ENCODE measurements at places on chromosomes 7 and 10.

DNA sequence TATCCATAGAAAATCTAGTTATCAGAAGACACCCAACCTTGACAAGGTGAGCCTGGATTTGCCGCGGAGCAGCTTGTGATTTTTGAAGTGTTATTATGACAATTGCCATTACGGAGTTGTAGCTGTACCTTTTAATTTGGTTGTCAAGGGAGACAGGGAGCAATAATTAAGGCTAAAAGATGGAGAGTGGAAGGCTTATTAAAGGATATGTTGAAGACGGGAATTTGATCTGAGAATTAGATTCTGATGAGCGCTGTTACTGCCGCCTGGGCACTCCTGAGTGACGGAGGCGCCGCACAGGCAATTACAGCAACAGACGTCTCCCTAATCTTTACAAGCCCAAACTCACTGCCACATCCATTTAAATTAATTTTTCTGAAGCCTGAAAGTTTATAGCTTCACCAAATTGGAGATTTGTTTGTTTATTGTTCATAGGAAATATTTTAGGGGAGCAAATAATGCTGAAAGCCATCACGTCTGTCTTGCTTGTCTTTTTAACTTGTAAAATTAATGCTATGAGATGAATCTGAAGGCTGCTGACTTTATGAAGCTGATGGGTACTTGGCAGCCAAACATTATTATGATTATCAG lies 475.0 kb upstream of the ADARB2 start:
- no peak for DNase-seq

DNA sequence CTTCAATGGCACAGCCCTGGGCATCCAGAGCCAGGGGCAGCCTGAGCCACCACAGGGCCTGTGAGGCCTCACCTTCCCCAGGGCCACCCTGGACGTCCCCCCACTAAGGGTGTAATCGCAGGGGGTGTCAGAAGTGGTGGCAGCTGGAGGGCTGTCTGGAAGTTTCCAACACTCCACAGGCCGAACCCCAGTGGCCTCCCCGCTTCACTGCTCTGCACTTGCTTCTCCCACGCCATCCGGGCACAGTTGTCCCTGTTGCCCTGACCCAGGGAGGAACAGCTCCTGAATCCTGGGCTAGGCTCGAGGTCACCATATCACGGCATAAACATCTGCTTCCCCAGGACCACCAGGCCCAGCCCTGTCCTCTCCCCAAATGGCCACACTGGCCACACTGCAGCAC lies 276.6 kb downstream of the MAD1L1 start:
- no peak for DNase-seq

DNA sequence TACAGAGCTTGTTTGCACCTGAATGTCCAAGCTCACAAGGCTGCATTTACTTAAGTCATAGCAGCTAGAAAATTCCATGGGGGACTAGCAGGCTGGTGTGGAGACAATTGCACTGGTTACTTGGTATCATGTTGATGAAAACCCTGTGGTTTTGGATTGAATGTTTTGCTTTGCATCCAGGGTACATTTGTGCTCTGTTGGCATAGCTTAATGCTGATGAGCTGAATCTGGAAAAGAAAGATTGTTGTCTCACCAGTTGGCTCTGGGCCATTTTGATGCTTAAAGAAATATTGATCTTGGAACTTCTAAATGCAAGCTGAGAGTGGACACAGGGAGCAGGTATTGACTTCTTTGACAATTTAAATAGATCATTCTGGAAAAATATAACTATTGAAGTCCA lies 122.5 kb upstream of the MBL2 start:
- DNase-seq, result no peak

- DNase-seq, result no peak
Measured at GRCh38 chr7:43479042-43479441, 103.9 kb upstream of the STK17A start.

- no peak for DNase-seq
Measured at GRCh38 chr10:323651-324293, 188.5 kb downstream of the ZMYND11 start.

GRCh38 chr10:114179148-114179547 lies at the start of gene TDRD1:
TSS of gene TDRD1 (plus strand) at chr10:114179353. CDS start at chr10:114187832, 8,479 bp downstream.
- DNase-seq, result no peak

GRCh38 chr7:83794829-83795228 lies 145.9 kb upstream of the SEMA3E start:
- no peak for DNase-seq

GRCh38 chr10:123560301-123561140 lies 105.6 kb upstream of the GPR26 start:
- no peak for DNase-seq

GRCh38 chr10:48243487-48243886 lies 31.0 kb downstream of the FRMPD2 start:
- no peak for DNase-seq

DNA sequence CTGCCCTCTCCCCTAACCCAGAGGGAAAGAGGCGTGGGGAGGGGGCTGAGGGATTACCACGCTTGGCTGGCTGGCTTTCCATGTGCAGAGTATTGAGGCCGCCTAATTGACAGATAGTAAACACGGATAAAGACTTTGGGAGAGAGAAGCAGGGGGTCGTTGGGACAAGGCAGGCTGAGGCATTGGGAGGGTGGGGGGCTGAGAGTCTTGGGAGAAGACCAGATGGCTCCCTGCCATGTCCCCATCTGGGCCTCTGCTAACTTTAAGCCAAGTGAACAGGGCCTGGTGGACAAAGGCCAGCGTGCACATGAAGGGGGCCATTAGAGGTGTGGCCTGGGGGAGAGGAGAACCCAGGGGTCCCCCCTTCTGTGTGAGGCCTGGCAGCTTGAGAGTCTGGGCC lies 55.4 kb upstream of the MXI1 start:
- no peak for DNase-seq

DNA sequence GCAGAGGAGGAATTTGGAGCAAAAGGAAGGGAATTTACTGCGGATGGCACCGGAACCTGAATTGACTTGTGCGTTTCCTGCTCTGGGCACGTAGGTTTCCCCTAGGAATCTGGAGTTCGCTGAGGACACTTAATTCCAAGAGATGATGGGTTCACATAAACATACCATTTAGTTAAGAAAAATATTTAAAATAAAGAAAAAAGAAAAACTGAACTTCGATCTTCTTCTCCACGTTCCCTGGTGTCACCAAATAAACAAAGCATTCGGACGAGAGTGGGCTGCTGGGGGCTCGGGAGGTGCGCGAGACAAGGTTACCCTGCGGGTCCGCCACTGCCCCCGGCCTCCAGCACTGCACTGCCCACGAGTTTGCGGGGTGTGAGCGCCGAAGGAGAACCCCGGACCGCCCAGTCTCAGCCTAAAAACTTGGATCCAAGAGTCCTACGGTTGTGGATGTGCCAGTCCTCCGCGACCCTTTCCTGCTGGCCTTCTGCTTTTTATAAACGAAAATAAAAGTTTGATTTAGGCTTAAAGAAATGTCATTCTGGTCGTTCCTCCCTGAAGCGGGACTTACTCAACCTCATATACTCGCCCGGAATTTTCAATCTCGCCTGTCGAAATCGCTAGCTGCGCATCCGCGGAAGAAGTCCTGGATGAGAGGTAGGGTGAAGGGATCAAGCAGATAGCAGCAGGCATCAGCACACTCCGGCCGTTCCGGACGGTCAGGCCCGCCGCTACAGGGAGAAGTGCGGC lies 30.3 kb downstream of the SKIDA1 start:
- no peak for DNase-seq
